NCI-H226 (cell line): ENCODE measurements at places on chromosomes 7 and 10.

- DNase-seq = no peak
Measured at GRCh38 chr7:22216309-22216708, 140.6 kb downstream of the RAPGEF5 start.

DNA sequence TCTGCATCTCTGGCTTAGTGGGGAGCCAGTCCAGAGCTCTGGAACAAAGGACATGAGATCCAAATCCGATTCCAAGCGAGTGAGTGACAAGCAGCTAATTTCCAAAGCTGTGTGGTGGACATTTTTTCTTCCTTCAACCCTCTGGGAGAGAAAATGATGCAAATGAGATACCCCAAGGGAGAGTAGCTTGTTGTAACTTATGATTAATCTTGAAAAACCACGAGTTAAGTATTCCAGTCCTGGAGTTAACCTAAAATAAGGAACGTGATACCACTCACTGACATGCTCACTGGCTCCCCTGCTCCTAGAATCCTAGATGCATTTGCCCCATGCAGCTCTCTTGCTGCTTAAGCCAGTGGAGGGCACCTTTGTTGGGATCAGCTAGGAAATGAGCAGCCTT lies 116.0 kb upstream of the HABP2 start:
- DNase-seq = no peak

- DNase-seq = no peak
Measured at GRCh38 chr7:43022008-43022407, 89.8 kb downstream of the MRPL32 start.

- DNase-seq = no peak
Measured at GRCh38 chr7:147193476-147193875, 1076.9 kb downstream of the CNTNAP2 start.

DNA sequence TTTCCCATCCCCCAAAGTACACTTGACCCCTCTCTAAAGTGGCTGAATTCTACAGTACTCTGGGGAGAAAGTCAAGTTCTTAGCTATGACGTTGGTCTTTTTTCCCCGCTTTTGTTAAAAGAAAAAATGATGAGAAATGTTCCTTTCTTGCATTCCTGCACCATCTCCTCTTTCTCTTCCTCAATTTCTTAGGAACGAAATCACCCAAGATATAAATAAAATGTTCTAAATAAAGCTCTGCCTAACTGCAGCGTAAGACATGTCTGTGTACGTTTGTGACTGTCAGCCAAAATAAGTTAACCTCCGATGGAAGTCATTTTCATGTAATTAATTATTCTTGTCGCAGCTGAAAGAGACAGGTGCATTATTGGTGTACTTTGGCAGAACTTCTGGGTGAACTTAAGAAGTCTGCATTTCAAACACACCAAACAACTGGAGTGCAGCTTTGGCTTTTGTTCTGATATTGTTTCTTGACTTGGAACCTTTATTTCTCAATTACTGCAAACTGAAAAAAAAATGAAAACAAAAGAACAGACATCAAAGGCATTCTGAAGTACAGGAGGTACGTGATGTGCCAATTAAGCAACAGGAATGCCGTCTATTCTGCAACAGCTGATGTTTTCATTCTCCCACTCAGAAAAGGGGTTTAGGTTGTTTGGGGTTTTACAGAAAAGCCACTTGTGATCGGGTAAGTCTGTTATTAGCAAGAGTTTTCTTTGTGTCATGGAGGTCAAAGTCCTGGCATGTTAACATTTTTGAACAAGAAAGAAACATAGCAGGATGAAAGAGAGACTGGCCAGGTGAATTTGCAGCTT lies 82.4 kb upstream of the SDK1 start:
- DNase-seq = no peak

- no peak for DNase-seq
Measured at GRCh38 chr10:12781976-12782375, 219.5 kb downstream of the CCDC3 start.

DNA sequence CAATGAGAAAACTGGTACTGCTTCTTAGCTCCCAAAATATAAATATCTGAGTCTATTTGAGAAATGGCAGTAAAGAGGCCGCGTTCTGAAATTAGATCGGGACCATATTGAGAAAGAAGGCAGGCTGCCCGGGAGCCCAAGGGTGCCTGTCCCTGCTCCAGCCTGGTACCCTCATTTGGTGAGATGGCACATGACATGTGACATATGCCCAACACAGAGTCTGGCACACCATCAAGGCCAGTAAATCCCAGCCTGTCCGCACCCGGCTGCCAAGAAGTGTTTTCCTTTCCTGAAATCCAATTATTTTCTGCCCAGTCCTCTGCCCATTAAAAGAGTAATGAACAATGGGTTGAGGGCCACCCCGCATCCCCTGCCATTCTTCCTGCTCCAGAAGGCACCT lies 66.4 kb downstream of the CDH23 start:
- DNase-seq = no peak

GRCh38 chr10:21173802-21174714 lies 276.9 kb upstream of the NEBL start:
- peak; percentile 50 for DNase-seq

DNA sequence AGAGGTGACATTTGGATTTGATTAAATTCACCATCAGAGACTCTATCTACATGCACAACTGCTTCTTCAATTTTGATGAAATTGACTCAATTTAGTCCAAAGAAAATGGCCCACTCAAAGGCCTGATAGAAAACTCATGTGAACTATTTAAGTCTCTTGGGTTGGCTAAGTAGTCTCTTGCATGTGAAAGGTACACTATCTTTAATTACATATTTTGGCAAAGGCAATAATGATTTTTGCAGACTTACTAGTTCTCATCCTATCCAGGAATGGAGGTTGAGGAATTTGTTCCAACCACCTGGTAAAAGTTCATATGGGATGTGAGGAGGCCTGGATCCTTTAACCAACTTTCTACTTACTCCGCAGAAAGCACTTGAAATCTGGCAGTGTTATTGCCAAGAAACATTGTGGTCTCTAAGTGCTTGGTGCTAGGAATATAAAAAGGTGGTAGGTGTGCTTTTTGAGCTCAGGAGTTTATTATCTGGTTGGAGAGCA lies 618.6 kb upstream of the MKI67 start:
- no peak for DNase-seq

- no peak for DNase-seq
Measured at GRCh38 chr10:94409021-94409657, 6.8 kb downstream of the TBC1D12 start.

DNA sequence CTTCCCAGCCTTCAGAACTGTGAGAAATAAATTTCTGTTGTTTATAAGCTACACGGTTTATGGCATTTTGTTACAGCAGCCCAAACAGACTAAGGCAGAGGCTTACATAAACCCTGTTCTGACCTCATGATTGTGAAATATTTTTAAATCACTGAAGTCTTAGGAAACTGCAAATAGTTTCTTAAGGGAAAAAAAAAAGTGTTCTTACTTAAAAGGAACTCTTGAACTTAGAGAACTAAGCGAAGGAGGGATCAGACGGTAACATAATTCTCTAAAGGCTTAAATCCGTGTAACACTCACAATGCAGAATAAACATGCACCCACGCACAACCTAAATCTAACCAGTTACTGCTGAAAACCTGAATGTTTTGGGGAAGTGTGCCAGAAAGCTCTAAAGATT lies 749.1 kb upstream of the LRRTM3 start:
- DNase-seq = no peak

- DNase-seq = peak; percentile 98
Measured at GRCh38 chr7:27745064-27745583, 5.2 kb downstream of the TAX1BP1 start.

GRCh38 chr7:88628363-88629085 lies 131.0 kb upstream of the ZNF804B start:
- no peak for DNase-seq

- no peak for DNase-seq
Measured at GRCh38 chr10:97515271-97515978, 16.7 kb downstream of the UBTD1 start.

DNA sequence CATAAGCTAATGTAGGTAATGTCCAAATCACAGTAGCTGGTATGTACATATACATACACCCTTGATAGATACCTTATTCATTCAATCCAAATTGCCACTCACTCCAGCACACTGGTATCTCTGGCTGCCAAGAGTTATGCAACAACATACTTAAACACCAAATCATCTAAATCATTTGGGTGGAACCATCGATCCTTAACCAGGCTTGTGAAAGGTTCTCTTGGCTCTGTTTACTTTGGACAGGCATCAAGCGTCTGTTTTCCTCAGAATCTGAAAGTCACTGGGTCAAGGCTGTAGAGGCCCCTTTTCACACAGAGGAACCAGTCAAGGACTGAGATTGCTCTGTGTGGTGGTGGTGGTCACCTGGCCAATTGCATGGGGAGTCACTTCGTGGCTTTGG lies 24.6 kb downstream of the JAZF1 start:
- peak; percentile 63 for DNase-seq

GRCh38 chr10:30505543-30506298 lies 71.7 kb downstream of the MAP3K8 start:
- no peak for DNase-seq

DNA sequence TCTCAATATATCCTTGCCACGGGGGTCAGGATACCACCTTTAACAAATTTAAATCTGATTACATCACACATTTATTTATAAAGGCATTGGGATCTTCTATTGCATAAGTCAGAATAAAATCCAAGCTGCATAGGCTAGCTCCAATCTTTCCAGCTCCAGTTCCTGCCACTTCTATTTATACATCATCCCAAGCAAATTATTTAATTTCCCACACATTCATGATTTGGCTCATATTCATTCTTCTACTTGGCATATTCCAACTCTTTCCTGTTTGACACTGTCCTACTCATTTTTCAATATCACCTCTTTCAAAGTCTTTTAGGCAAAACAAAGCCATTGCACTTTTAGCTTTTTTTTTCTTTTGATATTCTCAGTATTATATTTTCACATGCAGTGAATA lies 579.0 kb upstream of the FZD8 start:
- DNase-seq = no peak

DNA sequence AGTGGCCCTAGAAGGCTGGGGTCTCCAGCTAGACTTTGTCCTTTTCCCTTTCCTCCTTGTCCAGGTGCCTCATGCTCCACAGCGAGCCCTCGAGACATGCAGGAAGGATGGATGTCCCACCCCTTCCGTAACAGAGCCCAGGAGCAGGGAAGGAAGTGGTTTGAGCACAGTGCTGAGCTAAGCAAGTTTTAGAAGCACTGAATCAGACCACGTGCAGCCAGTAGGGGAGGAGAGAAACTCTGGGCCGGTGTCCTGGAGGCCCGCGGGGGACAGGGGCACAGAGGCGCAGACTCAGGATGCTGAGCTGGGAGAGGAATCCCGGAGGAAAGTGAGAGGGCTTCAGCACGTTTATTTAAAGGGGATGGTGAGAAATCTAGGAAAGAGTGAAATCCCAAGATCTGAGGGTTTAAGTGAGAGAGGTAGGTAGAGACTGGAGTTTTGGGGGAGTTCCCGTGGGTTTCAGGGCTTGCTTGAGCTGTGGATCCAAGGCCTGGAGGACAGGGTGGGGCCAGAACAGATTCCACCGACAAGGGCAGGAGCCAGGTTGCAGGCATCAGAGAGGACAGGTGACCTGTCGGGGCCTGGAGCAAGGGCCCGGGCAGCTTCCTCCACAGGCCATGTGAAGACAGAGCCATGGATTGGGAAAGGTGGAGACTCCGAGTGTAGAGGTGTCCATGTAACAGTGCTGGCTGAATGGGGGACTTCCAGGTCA lies 4.4 kb upstream of the IRF5 start:
- no peak for DNase-seq

DNA sequence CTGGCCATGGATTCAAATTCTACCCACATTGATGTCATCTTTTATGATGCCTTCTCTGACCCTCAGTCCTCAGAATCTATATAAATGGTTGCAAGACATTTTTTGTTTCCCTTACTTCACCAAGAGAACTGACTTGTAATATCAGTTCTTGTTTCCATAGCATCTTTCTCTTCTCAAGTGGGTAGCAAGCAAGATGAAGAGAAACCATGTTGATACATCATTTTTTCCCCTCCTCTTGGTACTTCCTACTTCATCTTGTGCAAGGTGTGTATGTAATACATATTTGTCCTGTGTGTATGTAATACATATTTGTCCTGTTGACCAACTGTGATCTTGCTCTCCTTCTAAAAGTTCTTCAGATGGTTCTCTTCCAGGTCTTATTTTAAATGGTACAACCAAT lies 348.6 kb downstream of the PTEN start:
- DNase-seq = no peak

GRCh38 chr10:80540618-80540980 lies 2.9 kb downstream of the SH2D4B start:
- DNase-seq = no peak

GRCh38 chr7:95974108-95974507 lies 201.8 kb downstream of the DYNC1I1 start:
- DNase-seq = no peak

GRCh38 chr7:139559364-139560105 lies 36.0 kb downstream of the CLEC2L start:
- DNase-seq = no peak

DNA sequence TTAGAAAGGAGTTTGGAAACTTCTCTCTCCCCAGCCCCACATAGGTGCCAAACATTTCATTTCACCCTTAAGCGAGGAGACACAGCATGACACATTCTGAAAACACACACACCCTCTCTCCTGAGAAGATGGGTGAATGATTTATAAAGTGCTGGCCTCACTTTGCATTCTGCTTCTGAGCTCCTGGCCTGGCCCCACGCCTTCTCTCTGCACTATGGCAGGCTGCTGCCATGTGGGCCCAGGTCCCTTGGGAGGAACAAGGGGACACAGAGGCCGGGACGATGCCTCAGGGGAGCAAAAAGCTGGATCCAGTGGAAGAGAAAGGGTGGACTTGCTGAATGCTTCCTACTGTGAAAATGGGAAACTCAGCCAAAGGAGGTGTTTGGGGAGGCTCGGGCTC lies 56.0 kb downstream of the CPXM2 start:
- no peak for DNase-seq

DNA sequence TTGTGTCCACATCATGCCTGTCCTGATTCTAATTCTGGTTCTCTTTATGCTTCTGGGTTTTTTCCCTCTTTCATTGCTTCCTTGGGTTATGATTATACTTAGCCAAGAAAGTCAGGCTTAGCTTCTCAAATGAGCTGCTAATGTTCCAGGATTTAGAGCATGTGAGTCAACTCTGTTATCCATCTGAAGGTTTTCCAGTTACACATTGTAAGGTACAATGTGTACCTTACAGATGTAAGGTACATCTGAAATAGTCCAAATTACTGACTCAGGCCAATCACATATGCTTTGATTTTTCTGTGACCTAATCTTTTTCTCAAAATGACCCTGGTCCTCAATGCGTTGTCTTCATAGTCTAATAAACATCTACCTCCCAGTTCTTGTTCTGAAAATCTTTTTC lies 13.3 kb upstream of the MIOS start:
- DNase-seq = no peak

DNA sequence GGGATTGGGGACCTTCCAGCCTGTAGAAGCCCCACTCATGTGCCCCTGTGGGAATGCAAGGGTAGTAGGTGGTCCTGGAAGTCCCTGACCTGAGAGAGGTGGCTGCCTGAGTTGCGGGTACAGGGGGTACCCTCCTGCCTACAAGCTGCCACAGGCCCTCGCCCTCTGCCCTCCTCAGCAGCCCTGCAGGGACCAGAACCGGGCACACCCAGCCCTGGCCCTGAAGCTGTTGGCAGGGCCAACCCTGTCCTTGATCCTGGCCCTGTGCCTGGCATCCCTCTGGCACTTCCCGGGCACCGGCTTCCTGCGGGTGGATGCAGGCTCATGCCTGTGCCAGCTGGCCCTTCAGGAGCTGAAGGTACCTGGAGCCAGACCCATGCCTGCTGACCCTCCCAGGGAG lies 54.9 kb upstream of the ELN start:
- DNase-seq = no peak

GRCh38 chr7:33644489-33644888 lies 260.9 kb upstream of the BMPER start:
- DNase-seq = no peak

GRCh38 chr10:30324448-30325110 lies 24.5 kb downstream of the MTPAP start:
- DNase-seq = no peak

- peak; percentile 82 for DNase-seq
Measured at GRCh38 chr7:27709137-27710075, 30.6 kb upstream of the TAX1BP1 start.
